ENCODE measurements at places on chromosomes 7 and 10. TPM values are rescaled to one million over a fixed set of nuclear protein-coding genes. Genes with fewer than 3 reads are reported as not detected.

PHYHIPL gene
- total RNA-seq = not detected

RPP38 gene
- 15.1 TPM for total RNA-seq

C7orf57 gene
- total RNA-seq = not detected

GIMAP4 gene
- 2.0 TPM for total RNA-seq

ASZ1 gene
- total RNA-seq = not detected

ADAMTS14 gene
- total RNA-seq = 29.4 TPM

OPALIN gene
- total RNA-seq = not detected

MALSU1 gene
- 71.1 TPM for total RNA-seq

CCDC6 gene
- 34.7 TPM for total RNA-seq

CDK1 gene
- 52.1 TPM for total RNA-seq

AKR1C2 gene
- total RNA-seq = 62.1 TPM

TWIST1 gene
- 118 TPM for total RNA-seq

PHTF2 gene
- total RNA-seq = 34.2 TPM

GPNMB gene
- 440 TPM for total RNA-seq

CCL26 gene
- total RNA-seq = 0.33 TPM

MMRN2 gene
- total RNA-seq = 3.6 TPM

FEZF1 gene
- total RNA-seq = not detected

CYP2C19 gene
- not detected for total RNA-seq

TMEM229A gene
- not detected for total RNA-seq

GIMAP7 gene
- 0.15 TPM for total RNA-seq

SPDYE2B gene
- total RNA-seq = not detected

ANKIB1 gene
- total RNA-seq = 58.6 TPM

PCLO gene
- total RNA-seq = 0.33 TPM

NEUROD6 gene
- total RNA-seq = not detected

ACTL6B gene
- not detected for total RNA-seq

All from smooth muscle cell of trachea (primary cell).